ENCODE measurements at places on chromosomes 5 and 9. TPM values are rescaled to one million over a fixed set of nuclear protein-coding genes. Genes with fewer than 3 reads are reported as not detected.

Gene SPATA9
- 0.28 TPM for total RNA-seq

Gene INSL4
- total RNA-seq: 1.0 TPM

Gene ISL1
- total RNA-seq: 3.6 TPM

Gene ANKRD31
- 0.09 TPM for total RNA-seq

Gene SPATA31E1
- total RNA-seq: not detected

Gene MLLT3
- 23.3 TPM for total RNA-seq
